ENCODE measurements at places on chromosomes 7 and 10.

- DNase-seq, result no peak
Observed at GRCh38 chr10:59012839-59013238, 163.6 kb upstream of the PHYHIPL start.

GRCh38 chr7:116173051-116174028, 37.0 kb upstream of the TES start:
- peak; percentile 34 for DNase-seq

GRCh38 chr7:143129051-143129450, 2.8 kb upstream of the PIP start:
- no peak for DNase-seq

- no peak for DNase-seq
Observed at GRCh38 chr10:47107007-47107747, 192.8 kb upstream of the GDF10 start.
